ENCODE measurements at places on chromosomes 12 and 14. TPM values are rescaled to one million over a fixed set of nuclear protein-coding genes. Genes with fewer than 3 reads are reported as not detected.
A peak's percentile ranks its signal among the peaks of the same experiment; 100 is the strongest.

DNA sequence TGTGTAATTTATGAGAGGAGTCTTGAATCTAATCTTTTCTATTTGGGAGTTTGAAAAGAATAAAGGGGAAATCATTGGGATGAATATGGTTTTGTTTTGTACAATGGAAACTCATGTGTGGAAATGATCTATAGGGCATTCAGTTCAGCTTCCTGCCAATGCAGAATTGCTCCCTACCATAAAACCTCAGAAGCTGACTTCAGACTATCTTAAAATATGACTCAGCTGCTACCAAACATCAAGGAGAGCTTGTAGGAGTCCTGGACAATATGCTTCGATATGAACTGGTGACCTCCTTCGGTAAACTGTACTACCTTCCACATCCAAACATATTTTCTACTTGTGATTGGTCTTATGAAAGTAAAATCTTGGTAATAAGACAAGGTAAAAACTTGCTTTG lies 160.6 kb downstream of the CAPZA3 start:
- DNase-seq = no peak

DNA sequence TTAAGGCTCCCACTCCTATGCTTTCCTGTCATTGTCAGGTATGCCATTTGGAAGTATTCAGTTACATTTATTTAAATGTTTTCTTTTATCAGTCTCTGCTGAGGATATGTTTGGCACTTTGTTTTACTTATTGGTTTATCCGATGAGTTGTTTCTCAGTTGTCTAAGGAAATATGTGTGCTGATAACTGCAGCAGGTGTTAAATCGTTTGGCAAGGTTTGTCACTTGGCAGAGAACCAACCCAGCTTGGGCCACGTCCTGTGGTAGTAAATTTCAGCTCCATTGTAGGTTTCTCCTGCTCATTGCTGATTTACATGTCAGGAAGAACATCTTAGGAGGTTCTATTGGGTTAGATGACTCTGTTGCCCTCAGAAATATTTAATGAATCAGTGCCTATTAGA lies 22.0 kb upstream of the MGST1 start:
- peak; percentile 4 for DNase-seq

DNA sequence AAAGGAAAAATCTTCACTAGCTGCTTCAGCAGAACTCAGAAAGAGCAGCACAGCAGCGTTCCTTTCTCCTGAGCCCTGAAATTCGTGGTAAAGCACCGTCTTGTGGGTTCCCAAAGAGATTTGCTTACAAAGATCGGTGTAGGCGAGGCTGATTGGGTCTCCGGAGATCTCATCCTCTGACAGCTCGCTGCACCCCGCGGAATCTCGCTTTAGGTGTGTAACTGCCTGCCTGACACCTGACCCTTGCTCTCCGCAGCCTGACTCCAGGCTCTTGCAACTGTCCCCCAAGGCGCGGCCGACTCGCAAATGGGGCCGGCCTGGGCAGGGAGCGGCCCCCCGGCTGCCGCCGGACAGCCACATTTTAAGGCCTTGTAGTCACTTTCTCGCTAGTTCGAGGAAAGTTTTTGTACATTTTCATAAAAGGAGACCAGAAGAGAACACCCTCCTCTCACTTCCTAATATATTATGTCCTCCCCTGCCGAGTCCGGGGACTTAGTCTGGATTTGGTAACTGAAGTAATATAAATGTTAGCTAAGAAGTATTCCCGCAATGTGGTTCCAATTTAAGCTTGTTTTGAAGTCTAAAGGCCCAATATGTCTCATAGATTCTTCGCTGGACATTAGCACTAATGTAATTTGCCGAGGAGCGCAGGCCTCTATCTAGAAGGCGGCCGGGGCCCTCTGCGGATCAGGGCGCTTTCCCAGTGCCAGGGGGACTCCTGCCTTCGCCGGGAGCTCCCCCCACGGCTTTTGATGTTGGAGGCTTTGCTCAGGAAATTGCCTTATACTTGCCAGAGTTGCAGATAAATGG lies 177.3 kb upstream of the CDKN3 start:
- no peak for DNase-seq

DNA sequence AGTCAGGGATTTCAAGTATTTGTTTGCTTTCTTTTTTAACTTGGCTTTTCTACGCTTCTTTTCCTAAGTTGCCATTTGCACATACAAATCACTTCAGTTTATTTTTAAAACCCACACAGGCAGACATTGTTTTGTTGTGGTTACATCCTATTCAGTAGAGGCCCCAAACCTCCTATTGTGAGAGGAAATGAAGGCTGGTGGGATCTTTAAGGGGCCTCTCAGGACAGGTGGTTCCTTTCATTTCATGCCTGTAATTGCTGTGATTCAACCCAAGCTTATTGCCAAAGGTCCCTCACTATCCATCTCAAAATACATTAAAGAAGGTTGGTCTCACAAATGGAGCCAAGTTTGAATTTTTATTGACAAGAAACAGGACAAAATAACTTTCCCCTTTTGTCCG lies 257.1 kb downstream of the ADAMTS20 start:
- no peak for DNase-seq

The SLC15A5 gene
- total RNA-seq = under 0.01 TPM

GRCh38 chr12:2804393-2805142 lies 7.9 kb upstream of the ITFG2 start:
- no peak for DNase-seq

The MORN3 gene
- 0.79 TPM for total RNA-seq

The MIP gene
- not detected for total RNA-seq

The C14orf39 gene
- total RNA-seq = 1.0 TPM
